ENCODE measurements at places on chromosomes 1 and 21. TPM values are rescaled to one million over a fixed set of nuclear protein-coding genes. Genes with fewer than 3 reads are reported as not detected.

The TNFAIP8L2 gene
- polyA plus RNA-seq: 0.62 TPM

The LCE3D gene
- polyA plus RNA-seq: not detected

The FYB2 gene
- polyA plus RNA-seq: 0.48 TPM

The CACNA1E gene
- polyA plus RNA-seq: 0.05 TPM

The GPR3 gene
- 0.12 TPM for polyA plus RNA-seq

The S100A7 gene
- polyA plus RNA-seq: not detected

The SMIM1 gene
- 0.57 TPM for polyA plus RNA-seq

The COL9A2 gene
- 0.06 TPM for polyA plus RNA-seq

The DCST1 gene
- not detected for polyA plus RNA-seq

The PTPRC gene
- 0.51 TPM for polyA plus RNA-seq

The LRRC53 gene
- not detected for polyA plus RNA-seq

The ACOT11 gene
- 0.82 TPM for polyA plus RNA-seq

The GSTM1 gene
- 41.2 TPM for polyA plus RNA-seq

GRCh38 chr1:177817937-177818875, 151.7 kb downstream of the SEC16B start:
- no peaks in the 10 kb centered on the region for H3K36me3 ChIP-seq
- peaks cover 3% of the 10 kb centered on the region for H3K27me3 ChIP-seq
- H3K27ac ChIP-seq: no peak overlapping the region
- H3K4me1 ChIP-seq: no peaks in the 10 kb centered on the region
- no peak for DNase-seq
- H3K4me3 ChIP-seq: no peak overlapping the region

DNA sequence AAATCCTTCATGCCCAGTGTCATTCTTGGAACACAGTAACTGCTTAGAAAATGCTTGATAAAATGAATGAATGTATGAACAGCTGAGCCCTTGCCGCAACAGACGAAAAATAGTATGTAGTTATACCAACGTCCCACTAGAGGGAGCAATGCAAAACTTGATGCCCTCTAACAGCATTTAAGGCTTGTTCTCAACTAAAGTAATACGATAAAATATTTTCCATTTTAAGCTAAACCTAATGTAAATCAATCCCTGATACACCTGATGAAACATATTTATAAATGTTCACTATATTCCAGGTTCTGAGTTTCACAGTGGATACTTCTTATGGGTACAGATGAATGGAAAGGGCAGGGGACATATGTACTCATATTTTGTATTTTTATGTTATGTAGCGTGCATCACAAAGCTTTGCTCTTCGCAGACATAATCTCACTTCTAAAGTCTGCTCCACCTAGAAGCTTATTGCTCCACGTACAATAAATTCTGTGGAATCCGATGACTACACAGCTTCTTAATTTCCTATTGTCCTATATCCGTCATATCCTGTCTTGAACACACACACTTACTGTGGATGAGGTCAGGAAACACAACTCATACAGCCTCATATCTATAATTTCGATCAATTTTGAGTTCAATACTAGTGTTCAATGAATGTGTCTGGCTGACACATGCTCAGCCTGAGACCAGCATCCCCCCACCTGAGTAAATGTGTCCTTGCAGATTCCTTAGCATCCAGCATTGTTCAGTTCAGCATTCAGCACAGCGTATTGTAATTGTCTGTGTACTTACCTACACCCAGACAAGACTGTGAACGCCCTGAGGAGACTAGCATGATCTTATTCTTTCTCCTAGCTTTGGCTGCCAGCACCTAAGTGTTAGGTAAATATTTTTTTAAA, 4.4 kb upstream of the UTP25 start:
- H3K4me1 ChIP-seq: no peaks in the 10 kb centered on the region
- H3K36me3 ChIP-seq: no peaks in the 10 kb centered on the region
- peaks cover 2% of the 10 kb centered on the region for H3K27me3 ChIP-seq
- no peak overlapping the region for H3K27ac ChIP-seq
- no peak for DNase-seq

GRCh38 chr1:100542285-100542684, 4.3 kb downstream of the GPR88 start:
- DNase-seq: no peak
- no peak overlapping the region for H3K27ac ChIP-seq
- H3K4me3 ChIP-seq: no peak overlapping the region
- no peaks in the 10 kb centered on the region for H3K36me3 ChIP-seq

- no peaks in the 10 kb centered on the region for H3K36me3 ChIP-seq
- peak; percentile 61 for DNase-seq
- peak overlapping the region; percentile 69 for H3K27ac ChIP-seq
- peaks cover 16% of the 10 kb centered on the region for H3K4me1 ChIP-seq
- H3K27me3 ChIP-seq: no peaks in the 10 kb centered on the region
- H3K4me3 ChIP-seq: peak overlapping the region; percentile 57
Measured at GRCh38 chr1:184152434-184152898, 100.9 kb downstream of the TSEN15 start.

- no peaks in the 10 kb centered on the region for H3K4me1 ChIP-seq
- peaks cover 6% of the 10 kb centered on the region for H3K36me3 ChIP-seq
- no peaks in the 10 kb centered on the region for H3K27me3 ChIP-seq
- DNase-seq: no peak
Measured at GRCh38 chr1:156203331-156203730, 9.4 kb downstream of the SLC25A44 start.

- H3K4me1 ChIP-seq: peaks cover 9% of the 10 kb centered on the region
- H3K36me3 ChIP-seq: no peaks in the 10 kb centered on the region
- DNase-seq: no peak
- no peak overlapping the region for H3K27ac ChIP-seq
- peaks cover 35% of the 10 kb centered on the region for H3K27me3 ChIP-seq
- no peak overlapping the region for H3K4me3 ChIP-seq
Measured at GRCh38 chr1:206468571-206468970, 1.7 kb upstream of the IKBKE start.

DNA sequence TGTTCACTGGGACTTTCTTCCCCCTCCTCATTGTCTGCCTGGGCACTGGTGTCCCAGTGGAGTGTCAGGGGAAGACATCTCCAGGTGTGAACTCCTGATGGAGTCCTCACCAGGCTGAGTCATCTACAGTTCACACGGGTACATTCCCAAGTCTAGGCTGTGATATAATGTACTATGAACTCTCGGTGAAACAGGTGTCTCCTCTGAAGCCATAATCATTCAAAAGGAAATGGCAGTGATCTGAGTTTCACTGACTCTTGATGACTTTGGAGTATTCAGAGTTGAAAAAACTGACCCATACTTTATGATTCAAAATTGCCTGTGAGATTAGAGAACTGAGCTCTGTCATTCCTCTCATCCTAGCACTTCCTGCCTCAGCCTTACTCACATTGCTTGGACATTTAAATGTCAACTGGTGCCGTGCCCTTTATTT, 9.1 kb downstream of the LAMC2 start:
- peaks cover 7% of the 10 kb centered on the region for H3K27me3 ChIP-seq
- no peak overlapping the region for H3K4me3 ChIP-seq
- no peak for DNase-seq
- no peaks in the 10 kb centered on the region for H3K4me1 ChIP-seq

GRCh38 chr1:230896779-230897178, 28.5 kb upstream of the C1orf198 start:
- no peak overlapping the region for H3K4me3 ChIP-seq
- no peak overlapping the region for H3K27ac ChIP-seq

GRCh38 chr1:28058168-28058567, 30.2 kb downstream of the EYA3 start:
- no peaks in the 10 kb centered on the region for H3K36me3 ChIP-seq
- H3K27ac ChIP-seq: no peak overlapping the region
- DNase-seq: no peak
- H3K4me1 ChIP-seq: peaks cover 17% of the 10 kb centered on the region

DNA sequence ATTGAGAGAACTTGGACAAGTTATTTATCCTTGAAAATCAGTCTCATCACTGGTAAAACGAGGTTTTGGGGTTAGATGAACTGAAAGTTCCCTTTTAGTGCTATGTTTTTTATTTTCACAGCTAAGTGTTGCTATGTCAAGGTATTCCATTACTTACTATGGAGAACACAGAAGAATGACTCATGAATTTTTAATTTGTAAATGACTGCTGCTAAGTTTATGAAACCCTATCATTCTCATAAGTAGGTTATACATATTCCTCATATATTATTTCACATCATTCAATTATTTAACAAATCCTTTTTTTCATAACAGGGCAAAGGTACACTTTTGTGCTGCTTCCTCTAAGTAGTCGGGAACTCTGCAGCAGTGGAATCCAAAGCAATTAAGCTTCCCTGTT, 52.2 kb upstream of the ATP1A1 start:
- no peaks in the 10 kb centered on the region for H3K27me3 ChIP-seq
- no peak overlapping the region for H3K27ac ChIP-seq
- H3K4me3 ChIP-seq: no peak overlapping the region
- H3K36me3 ChIP-seq: no peaks in the 10 kb centered on the region

- no peak overlapping the region for H3K4me3 ChIP-seq
- no peaks in the 10 kb centered on the region for H3K4me1 ChIP-seq
- no peak for DNase-seq
- H3K27me3 ChIP-seq: no peaks in the 10 kb centered on the region
- no peak overlapping the region for H3K27ac ChIP-seq
Measured at GRCh38 chr21:26877018-26877417, 31.8 kb upstream of the ADAMTS1 start.

DNA sequence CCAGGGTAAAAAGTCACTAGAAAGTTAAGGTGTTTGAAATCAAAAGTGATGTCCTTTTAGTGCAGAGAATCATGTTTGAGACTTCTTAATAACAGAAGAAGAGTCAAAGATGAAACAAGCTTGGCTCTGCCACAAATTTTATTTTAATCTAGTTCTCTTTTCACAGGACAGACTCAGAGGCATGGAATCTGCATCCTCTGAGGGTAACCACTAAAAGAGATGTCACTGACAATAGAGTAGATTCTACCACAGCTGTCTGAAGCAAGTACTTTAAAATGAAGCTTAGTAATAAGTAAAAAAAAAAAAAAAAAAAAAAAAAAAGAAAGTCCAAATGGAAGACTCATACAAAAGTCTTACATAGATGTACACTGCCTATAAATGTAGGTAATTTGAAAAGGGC, 519.7 kb upstream of the PRMT6 start:
- H3K27ac ChIP-seq: no peak overlapping the region
- no peaks in the 10 kb centered on the region for H3K36me3 ChIP-seq
- no peak overlapping the region for H3K4me3 ChIP-seq

GRCh38 chr1:33338048-33338439, 17.1 kb upstream of the A3GALT2 start:
- no peak for DNase-seq
- peaks cover 100% of the 10 kb centered on the region for H3K4me1 ChIP-seq
- peak overlapping the region; percentile 55 for H3K4me3 ChIP-seq
- peak overlapping the region; percentile 98 for H3K27ac ChIP-seq
- H3K27me3 ChIP-seq: no peaks in the 10 kb centered on the region

- H3K4me3 ChIP-seq: no peak overlapping the region
- H3K4me1 ChIP-seq: no peaks in the 10 kb centered on the region
- no peak overlapping the region for H3K27ac ChIP-seq
- DNase-seq: no peak
Measured at GRCh38 chr1:236103646-236104218, 38.6 kb upstream of the GPR137B start.

- peaks cover 2% of the 10 kb centered on the region for H3K27me3 ChIP-seq
- no peaks in the 10 kb centered on the region for H3K4me1 ChIP-seq
- H3K36me3 ChIP-seq: no peaks in the 10 kb centered on the region
- H3K4me3 ChIP-seq: no peak overlapping the region
Measured at GRCh38 chr1:36881068-36881405, 153.3 kb downstream of the GRIK3 start.

GRCh38 chr1:28956038-28956464, 41.7 kb downstream of the EPB41 start:
- H3K27ac ChIP-seq: no peak overlapping the region
- no peak for DNase-seq
- no peaks in the 10 kb centered on the region for H3K36me3 ChIP-seq
- H3K4me1 ChIP-seq: no peaks in the 10 kb centered on the region
- no peaks in the 10 kb centered on the region for H3K27me3 ChIP-seq

DNA sequence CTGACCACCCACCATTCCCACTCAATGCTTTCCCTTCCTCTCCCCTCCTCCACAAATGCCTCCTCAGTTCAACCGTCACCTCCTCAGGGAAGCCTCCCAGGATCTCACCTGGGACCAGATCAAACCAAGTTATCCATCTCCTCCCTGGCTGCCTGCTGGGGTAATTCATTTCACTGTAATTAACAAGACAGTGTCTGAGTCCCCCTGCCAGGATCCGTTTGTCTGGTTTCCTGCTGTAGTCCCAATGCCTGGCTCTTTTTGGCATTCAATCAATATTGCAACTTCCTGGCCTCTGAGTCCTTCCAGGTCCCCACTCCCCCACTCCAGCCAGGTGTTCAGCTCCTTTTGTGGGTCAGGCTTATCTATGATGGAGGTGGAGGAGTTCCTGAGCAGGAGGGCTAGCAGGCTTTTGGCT, 687.7 kb downstream of the PTPRU start:
- no peak overlapping the region for H3K4me3 ChIP-seq
- no peak overlapping the region for H3K27ac ChIP-seq
- no peaks in the 10 kb centered on the region for H3K36me3 ChIP-seq
- H3K4me1 ChIP-seq: no peaks in the 10 kb centered on the region
- peaks cover 8% of the 10 kb centered on the region for H3K27me3 ChIP-seq
- DNase-seq: no peak

DNA sequence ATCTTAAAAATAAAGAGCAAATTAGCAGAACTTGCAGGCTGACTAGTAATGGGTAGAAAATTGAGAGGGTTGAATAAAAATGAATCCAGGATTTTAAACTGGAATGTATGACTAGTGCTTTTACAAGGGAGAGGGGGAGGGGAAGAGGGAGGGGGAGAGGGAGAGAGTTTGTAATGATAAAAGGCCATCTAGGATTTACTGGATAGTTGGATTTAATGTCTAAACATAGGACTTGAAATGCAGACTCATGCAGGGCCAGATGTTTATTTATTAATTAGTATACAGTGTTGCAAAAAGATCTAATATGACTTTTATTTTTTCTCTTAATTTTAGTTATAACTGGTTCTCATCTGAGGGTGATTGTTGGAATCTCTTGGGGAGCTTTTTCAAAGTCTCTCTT, 4.3 kb downstream of the ZNF326 start:
- peaks cover 21% of the 10 kb centered on the region for H3K36me3 ChIP-seq
- no peaks in the 10 kb centered on the region for H3K27me3 ChIP-seq
- peaks cover 31% of the 10 kb centered on the region for H3K4me1 ChIP-seq
- DNase-seq: no peak
- H3K4me3 ChIP-seq: no peak overlapping the region

- H3K27me3 ChIP-seq: no peaks in the 10 kb centered on the region
- no peaks in the 10 kb centered on the region for H3K4me1 ChIP-seq
- peak; percentile 55 for DNase-seq
- peak overlapping the region; percentile 76 for H3K4me3 ChIP-seq
- no peaks in the 10 kb centered on the region for H3K36me3 ChIP-seq
Measured at GRCh38 chr1:236063919-236064673, 794 bp downstream of the NID1 start.

- H3K27me3 ChIP-seq: no peaks in the 10 kb centered on the region
- no peak overlapping the region for H3K27ac ChIP-seq
- DNase-seq: no peak
- H3K4me3 ChIP-seq: no peak overlapping the region
- peaks cover 5% of the 10 kb centered on the region for H3K4me1 ChIP-seq
- H3K36me3 ChIP-seq: no peaks in the 10 kb centered on the region
Measured at GRCh38 chr1:56302878-56303277, 276.5 kb downstream of the PLPP3 start.

Measured in psoas muscle (tissue), 8 donors.